GM13976 (cell line): ENCODE measurements at places on chromosomes 5 and 9.

DNA sequence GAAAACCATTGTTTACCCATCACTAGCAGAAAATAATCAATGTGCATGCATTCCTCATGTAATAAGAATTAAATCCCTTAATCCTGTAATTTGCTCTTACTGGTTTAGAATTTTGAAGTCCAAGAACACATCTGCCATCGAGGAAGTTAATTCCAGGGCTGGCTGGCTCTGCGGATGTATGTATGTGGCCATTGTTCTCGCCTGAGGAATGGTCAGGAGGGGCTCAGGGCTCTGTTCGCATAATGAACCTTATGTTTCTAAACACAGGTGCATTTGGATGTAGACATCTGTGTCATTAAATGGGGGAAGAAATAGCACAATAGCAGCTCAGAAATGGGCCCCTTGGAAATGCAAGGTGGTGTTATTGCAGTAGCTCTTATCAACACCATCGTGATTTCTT, 148.6 kb upstream of the GAS1 start:
- DNase-seq: no peak

- no peak for DNase-seq
Observed at GRCh38 chr5:177067503-177067902, 19.2 kb upstream of the FGFR4 start.

DNA sequence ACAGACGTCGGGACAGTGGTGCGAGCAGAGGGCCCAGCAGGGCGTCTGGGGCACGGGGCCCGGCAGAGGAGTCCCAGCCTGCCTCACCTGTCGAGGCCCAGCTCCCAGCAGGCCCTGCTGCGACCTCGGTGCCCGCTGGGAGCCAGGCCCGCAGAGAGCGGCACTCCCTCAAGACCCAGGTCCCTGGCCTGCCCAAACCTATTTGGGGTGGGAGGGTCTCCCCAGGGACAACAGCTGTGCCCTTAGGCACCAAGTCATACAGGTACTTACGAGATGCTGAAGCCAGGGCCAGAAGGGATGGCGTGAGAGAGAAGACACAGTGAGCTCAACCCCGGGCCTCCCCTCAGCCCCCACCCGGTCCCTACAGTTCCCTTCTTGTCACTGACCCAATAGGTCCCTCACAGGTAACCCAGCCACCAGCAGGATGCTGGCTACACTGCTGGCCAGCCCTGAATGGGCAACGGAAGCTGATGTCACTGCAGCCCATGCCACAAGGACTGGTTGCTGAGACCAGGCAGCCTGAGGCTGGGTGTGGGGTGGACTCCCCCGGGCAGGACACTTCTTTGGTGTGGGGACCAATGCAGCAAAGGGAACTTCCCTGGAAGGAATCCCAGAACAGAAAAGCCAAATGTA, 3.7 kb downstream of the NSMF start:
- no peak for DNase-seq

- peak; percentile 58 for DNase-seq
Observed at GRCh38 chr5:181188700-181189362, 16.2 kb downstream of the TRIM7 start.

GRCh38 chr5:146039420-146039819, 66.0 kb downstream of the PLAC8L1 start:
- DNase-seq: no peak

DNA sequence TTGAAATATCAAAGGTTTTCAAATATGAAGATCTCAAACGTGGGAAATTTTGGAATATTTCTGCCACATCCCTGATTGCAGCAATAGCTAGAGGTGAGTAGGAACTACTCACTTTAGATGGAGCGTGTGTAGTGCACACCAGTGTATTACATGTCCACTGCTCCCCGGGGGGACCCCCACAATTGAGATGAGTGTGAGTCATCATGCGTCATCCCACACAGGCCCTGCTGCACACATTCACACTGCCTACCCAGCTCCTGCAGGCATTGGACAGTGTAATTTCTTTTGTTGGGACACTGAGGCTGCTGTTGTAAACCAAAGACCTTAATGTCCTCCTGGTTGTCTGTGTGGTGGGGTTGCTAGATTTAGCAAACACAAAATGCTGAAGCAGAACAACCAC, 280.0 kb downstream of the GAS1 start:
- no peak for DNase-seq

- no peak for DNase-seq
Observed at GRCh38 chr5:102286476-102286875, 9.6 kb downstream of the SLCO4C1 start.

GRCh38 chr5:100803397-100803796, 99.7 kb downstream of the ST8SIA4 start:
- no peak for DNase-seq

- no peak for DNase-seq
Observed at GRCh38 chr5:108947164-108947563, 199.5 kb downstream of the FER start.

DNA sequence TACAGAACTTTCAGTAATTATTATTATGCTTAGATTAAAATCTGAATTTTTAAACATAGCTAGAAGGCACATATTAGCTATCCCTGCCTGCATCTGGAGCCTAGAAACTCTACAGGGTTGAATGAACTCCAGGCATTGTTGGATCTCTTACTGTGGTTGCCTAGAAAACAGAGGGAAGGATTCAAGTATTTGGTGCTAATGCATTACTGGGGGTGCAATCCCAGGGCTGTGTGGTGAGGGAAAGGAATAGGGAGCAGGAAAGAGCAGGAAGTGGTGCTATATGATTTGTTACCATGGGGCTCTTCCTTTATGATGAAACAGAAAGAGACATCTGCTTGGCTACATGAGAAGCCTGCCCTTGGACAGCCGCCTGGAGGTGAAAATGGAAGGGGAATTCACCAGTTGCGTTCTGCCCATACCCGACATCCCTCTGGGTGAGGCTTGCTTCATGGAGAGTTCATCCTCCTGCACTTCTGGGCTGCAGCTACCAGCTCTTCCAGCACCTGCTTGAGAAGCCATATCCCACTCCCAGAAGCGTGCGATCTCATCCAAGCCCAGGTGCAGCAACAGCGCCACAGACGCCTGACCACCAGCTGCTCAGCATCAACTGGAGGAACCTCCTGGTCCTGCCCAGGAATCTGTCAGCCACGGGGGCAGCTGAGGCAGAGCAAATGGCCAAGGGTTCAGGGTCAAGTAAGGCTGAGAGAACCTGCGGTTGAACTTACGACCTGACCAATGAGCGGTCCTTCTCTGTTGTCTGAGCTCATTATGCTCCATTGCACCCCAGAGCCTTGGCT, 362.8 kb downstream of the SEMA5A start:
- DNase-seq: no peak

- DNase-seq: no peak
Observed at GRCh38 chr9:370086-370485, 155.4 kb downstream of the DOCK8 start.

GRCh38 chr5:13501176-13501575, 443.3 kb downstream of the DNAH5 start:
- no peak for DNase-seq

GRCh38 chr5:140023611-140024191, 19.4 kb downstream of the NRG2 start:
- no peak for DNase-seq

DNA sequence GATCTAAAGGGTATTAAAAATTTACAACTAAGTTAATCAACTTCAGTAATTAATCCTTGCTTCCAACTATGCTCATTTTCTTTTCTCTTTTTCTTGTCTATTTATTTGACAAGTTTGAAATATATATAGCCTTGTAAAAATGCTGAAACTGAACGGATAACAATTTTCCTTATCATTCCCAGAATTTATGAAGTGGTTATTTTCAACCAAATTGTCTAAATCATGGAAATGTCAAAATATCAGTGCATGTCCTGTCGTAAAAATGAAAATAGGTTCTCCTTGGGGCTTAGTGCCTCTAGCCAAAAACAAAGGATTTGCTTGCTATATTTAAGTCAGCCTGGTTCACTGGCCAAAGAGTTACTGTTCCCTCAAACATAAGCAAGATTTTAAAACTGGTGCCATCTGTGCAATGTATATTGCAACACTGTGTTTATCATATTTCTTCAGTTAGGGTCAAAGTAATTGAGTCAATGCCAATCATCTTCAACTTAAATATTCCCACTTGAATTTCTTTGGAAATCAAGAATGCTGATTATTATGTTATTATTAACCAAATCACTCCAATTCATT, 798.3 kb downstream of the MAT2B start:
- DNase-seq: no peak

GRCh38 chr5:133830281-133830680, 138.1 kb downstream of the C5orf15 start:
- no peak for DNase-seq

DNA sequence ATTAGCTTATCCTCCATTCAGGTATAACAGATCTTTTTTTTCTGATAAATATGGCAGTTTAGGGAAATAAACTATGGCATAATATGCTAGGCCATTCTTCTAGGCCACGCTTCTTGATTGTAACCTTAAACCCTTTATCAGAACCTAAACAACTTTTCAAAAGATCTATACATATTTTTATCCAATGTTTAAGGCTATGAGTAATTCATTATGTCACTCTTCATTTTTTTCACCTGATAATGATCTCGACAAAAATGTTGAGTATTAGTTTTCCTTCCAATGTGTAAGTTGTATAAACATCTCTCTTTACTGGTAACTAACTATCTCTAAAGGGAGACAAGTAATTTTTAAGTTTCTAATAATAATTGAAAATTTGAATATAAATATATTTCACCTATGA, 2.4 kb upstream of the PCDHB4 start:
- DNase-seq: no peak

GRCh38 chr9:22208846-22209585, 199.9 kb upstream of the CDKN2B start:
- DNase-seq: no peak

DNA sequence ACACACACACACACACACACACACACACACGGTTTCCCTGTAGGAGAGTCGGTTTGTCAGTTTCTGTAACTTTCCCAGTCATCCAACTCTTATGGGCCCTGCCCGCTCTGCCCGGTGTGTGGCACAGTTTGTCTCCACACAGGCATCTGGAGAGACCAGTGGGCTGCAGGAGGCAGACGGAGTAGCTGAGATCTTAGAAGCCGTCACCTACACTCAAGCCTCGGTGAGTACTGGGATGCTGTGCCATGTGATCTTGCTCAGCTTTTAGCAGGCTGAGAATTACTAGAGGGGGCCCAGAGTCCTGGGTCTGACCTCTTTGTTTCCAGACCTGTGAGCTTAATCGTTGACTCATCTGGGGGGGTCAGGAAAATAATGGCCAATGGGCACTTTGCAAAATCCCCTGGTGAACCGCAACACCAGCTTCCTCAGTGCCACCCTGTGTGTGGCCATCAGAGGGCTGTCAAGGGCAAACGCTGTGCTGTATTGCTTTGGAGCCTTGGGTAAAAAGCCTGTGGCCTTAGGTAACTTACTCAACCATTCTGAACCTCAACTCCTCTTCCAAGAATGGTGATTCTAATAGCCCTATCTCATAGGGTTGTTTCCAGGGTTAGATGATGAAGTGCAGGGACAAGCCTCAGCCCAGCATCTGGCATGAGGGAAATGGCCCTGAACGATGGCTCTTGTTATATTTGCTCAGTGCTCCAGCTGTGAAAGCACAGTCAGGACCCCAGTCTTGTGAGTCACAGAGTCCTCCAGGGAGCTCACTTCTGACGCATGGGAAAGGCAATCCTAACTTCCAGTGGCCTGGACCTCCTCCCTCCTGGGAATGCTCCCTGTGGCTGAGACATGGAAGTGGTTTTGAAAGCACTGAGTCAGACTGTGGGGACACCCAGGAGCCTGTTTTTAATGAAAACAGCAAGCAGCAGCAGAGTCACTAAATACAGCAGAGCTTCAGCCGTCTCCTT, 45.6 kb downstream of the COL15A1 start:
- DNase-seq: no peak

DNA sequence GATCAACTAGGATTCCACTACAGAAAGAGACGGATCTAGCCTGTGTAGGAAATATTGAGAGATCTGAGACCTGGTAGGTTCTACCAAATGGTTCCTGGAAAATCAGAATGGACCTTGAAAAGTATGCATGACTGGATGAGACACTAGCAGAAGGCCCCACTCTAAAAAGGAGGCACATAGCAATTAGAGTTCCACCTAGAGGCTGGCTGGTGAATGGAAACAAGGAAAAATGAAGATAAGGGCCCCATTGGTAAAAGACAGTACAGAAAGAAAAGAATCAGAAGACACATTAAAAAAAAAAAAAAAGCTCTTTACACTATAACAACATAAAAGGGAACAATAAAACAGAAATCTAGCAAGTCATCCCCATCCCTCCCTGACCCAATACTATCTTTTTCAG, 518.5 kb downstream of the NR2F1-AS1 start:
- no peak for DNase-seq

- DNase-seq: no peak
Observed at GRCh38 chr5:37867654-37868053, 27.8 kb upstream of the GDNF start.
